ENCODE measurements at places on chromosomes 7 and 10.

DNA sequence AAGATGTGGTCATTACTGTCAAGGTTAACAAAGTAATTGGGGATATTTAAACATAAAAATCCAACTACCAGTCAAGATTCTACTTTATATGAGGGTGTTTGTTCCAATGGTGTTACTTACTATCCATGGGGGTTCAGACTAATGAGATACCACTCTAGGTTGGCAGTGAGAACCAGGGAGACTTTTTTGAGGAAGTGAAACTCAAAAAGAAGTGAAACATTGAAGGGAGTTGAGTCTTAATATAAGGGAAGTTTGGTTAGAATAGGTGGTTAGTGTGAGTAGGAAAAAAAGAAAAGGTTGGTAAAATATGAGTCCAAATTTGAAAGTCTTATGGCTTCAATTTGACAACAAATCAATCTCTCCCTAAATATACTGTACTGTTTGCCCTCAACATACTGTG lies 123.6 kb upstream of the ANK3 start:
- no peak for DNase-seq

GRCh38 chr10:99975942-99976809 lies 33.6 kb downstream of the DNMBP start:
- DNase-seq: no peak

GRCh38 chr7:53431901-53432300 lies 396.5 kb downstream of the POM121L12 start:
- no peak for DNase-seq

- peak; percentile 72 for DNase-seq
Measured at GRCh38 chr7:33196221-33196620, 66.9 kb downstream of the BBS9 start.

- DNase-seq: no peak
Measured at GRCh38 chr7:100544967-100545359, 6.0 kb downstream of the AGFG2 start.

DNA sequence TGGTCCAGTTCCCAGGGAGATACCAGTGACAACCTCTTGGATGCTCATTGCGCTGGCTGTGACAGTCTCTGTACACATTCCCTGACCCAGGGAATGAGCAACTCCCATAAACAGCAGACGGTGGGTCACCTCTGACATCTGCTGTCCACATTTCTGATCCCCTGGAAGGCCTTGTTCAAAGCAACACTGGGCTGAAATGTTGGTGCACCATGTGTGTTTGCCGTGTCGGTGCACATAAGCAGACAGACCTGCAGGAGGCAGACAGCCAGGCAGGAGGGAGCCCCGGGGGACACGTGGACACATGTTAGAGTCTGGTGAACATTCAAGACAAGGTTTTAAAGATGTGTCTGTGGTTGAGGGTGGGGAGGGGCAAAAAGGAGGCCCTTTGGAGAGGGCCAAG lies 254.9 kb downstream of the PLXNA4 start:
- peak; percentile 38 for DNase-seq

DNA sequence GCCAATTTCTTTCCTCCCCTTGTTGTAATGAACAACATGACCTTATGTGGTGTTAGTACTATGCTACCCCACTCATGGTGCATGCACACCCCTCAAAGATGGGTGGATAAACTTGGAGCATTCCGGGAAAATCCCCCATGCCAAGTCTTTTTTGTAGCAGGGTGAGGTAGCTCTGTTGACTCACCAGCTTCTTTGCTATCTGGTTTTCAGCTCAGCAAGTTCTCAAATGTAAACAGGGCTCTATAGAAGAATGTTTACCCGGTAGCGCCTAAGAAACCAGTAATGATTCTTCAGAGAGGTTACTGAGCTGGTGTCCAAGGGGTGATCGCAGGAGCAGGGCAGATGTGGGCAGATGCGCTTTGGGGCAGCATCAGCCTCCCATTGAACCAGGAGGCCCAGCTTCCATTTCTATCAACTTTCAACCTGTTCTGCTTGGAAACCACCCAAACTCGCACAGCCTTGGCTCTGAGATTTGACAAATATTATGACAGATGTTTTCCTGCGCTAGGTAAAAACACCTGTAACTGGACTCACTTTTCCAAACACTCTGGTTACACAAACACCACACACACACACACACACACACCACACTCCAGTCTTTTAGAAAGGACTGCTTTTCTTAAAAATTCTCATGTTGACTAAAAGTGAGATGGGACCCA lies 87.8 kb downstream of the ZRANB1 start:
- DNase-seq: no peak

DNA sequence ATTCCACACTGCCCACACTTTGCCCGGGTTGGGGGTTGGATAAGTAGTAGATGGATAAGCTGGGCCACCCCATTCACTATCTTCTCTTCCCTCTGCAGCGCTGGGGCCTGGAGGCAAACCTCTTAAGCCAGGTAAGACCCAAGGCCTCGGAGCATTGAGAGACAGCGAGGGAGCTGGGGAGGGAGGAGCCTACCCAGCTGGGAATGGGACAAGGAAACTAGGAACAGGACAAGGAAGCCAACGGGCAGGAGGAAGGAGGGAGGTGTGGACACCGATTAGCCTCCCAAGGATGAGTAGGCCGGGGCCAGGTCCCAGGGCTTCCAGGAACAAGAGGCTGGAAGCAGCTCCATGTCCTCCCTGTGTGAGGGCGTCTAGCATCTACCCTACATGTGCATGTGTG lies 9.6 kb downstream of the ELN start:
- no peak for DNase-seq

DNA sequence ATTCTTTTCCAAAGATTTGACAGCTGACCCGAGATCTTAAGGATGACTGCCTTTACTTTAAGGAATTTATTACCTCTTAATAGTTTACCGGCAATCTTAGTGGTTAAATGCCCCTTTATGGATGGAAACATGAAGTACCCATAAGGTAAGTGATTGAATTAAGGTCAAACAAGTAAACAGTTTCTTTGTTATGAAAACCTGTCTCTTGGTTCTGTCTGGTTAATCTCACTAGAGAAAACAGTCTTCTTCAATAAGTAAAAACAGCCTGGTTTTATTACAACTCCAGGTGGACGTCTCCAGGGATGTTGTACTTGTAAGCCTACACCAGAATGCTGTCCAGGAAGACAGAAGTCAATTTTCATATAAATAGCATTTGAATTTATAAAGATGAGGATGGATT lies 161.8 kb upstream of the MTPN start:
- DNase-seq: no peak

DNA sequence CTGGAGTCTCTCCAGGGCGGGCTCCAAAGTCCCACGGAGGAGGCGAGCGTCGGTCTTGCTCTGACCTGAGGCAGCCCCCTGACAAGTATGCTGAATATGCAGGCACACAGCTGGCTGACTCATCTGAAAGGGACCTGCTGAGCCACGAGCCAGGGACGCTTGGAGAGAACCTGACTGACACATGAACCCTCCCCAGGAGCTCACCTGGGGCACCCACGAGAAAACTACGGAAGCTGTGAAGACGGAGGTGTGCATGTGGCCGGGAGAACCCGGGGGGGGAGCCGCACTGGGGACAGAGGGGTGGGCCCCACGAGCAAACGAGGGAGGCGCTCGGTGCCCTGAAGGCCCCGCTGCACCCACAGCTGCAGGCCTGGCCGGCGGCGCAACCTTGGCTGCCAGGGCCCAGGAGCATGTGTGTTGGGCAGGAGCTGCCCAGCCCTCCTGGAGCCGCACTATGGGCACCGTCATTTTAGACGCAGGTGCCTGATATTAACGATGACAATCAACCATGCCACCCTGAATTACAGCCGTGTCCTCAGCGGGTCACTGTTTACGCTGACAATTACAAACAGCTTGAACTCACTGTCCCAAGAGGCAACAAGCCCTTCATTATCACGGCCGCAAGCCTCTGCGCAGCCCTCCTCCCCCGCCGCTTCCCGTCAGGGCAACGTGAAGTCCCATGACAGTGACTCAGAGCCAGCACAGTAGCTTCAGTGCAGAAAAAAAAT lies 64.7 kb downstream of the DIP2C start:
- DNase-seq: no peak

- DNase-seq: no peak
Measured at GRCh38 chr10:44891721-44892120, 19.4 kb upstream of the TMEM72 start.

DNA sequence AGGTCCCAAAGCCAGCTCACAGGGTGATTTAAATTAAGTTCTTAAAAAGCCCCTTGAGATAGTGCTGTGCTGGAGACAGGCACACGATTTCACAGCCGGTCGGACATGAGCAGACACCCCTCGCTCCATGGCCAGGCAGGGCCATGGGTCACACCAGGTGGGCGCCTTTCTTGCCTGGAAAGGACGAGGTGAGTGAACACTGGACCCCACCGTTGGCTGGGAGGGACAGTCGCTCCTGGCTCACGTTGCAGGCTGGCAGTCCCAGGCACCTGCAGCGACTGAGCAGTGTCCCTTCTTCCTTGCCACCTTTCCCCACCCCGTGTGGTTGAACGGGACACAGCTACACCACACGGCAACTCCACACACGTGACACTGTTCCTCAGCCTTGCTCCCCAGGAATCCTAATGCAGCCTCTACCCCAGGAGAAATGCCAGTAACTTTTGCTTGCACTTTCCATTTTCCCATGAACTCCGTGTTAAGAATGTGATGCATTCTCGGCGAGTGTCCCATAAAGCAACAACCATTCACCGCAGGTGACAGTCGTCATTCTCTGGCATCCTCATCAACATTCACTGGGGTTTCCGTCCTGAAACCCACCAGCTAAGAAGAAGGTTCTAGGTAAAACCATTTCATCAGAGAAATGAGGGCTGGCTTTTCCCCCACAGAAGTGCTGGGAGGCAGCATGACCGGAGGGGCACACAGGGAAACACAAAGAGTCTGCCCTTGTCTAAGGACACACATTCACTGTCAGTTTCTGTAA lies 217.4 kb downstream of the ZMYND11 start:
- no peak for DNase-seq

GRCh38 chr7:7017707-7018280 lies 164.6 kb upstream of the C1GALT1 start:
- no peak for DNase-seq

DNA sequence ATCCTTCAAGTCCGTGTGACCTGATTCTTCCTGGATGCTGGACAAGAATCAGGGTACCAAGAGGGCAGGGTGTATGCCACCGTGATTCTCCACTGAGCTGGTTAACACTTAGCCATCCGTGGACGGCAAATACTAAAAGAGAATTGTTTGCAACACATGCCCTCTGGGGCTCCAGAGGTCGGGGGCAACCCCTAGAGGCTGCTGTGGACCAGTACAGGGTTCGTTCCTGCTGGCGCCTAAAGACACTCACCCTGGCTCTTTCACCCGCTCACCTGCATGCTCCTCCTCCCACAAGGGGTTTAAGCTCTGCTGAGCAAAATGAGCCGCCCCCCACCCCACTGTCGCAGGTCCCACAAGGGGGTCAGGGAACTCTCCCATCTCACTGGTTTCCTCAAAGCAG lies 148.7 kb upstream of the ITGB1 start:
- no peak for DNase-seq

GRCh38 chr7:105760551-105761447 lies 115.6 kb downstream of the ATXN7L1 start:
- no peak for DNase-seq

DNA sequence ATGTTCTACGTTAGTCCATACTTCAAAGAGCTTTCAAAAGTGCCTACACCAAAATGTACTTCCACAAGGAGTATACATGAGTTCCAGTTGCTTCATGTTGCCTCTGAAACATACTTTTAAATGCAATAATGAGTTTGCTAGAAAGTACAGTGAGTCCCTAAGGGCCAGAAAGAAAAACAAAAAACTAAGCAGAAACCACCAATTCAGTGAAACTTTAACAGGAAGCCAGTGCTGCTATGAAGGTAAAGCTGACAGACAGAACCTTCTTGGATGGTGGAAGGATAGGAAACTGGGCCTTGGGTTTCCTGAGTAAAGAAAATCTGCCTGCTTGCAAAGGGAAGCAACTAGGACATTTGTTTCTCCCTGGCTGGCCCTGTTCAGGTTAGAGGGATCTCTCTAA lies 104.2 kb downstream of the CTTNBP2 start:
- DNase-seq: no peak

DNA sequence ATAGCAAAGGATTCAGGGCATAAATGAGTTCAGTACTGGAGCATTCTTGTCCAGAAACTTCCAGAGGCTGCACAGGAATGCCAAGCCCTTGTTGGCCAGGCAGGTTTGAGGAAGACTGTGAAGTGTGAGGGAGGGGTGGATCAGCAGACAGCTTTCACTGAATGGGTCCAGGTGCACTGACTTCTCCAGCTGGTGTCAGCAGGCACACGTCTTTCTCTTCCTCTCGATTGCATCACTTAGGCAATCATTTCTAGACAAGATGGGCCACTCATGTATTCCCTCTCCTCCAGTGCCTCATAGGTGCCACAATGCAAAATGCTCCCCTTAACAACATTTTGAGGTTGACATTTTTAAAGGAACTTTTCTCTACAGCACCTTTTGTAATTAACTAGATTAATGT lies 15.6 kb upstream of the PLEKHS1 start:
- DNase-seq: no peak

- DNase-seq: no peak
Measured at GRCh38 chr10:46245381-46245900, 41.4 kb upstream of the ANTXRL start.
